Stimulated activated CD4-positive, alpha-beta T cell treated with anti-CD3 and anti-CD28 coated beads, Interleukin-1b, Interleukin-23, amount 100 ng/mL, for 24 hours (primary cell): ENCODE measurements at places on chromosomes 6 and 20.

- DNase-seq = no peak
These were observed 246.3 kb upstream of the PREP start for GRCh38 chr6:105649192-105649591.

DNA sequence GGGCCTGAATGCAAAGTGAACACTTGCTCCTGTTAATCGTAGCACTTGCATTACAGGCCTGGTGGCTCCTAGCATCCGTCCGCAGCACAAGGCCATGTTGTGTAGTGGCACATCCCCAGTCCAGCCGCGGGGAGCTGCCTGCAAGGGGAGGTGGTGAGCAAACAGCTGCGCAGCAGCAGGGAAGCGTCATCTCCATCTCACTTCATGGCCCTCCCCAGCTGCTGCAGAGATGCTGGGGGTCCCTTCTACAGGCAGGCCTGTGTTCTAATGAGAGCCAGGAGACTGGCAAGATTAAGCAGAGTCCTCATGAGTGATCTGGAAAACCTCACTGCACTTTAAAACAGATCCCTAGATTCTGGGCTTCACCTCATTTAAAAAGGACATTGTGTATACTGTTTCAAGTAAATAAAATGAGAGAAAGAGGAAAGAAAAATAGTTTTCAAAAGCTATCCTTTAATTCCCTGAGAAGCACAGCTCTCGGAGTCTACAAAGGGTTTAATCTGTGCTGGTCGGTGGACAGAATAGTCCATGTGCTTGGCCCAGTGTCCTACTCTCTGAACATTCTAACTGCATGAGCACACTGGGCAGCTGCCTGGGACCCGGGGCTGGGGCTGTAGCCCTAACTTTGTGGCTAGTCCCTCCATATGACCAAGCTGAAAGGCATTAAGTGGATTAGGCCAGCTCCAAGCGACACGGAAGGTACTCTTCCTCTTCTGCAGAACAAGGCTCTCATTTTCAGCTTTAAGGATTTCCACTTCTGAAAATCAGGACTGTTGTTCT, 125.8 kb downstream of the LY86 start:
- no peak for DNase-seq

GRCh38 chr6:2658788-2659187, 91.9 kb downstream of the MYLK4 start:
- DNase-seq = no peak

DNA sequence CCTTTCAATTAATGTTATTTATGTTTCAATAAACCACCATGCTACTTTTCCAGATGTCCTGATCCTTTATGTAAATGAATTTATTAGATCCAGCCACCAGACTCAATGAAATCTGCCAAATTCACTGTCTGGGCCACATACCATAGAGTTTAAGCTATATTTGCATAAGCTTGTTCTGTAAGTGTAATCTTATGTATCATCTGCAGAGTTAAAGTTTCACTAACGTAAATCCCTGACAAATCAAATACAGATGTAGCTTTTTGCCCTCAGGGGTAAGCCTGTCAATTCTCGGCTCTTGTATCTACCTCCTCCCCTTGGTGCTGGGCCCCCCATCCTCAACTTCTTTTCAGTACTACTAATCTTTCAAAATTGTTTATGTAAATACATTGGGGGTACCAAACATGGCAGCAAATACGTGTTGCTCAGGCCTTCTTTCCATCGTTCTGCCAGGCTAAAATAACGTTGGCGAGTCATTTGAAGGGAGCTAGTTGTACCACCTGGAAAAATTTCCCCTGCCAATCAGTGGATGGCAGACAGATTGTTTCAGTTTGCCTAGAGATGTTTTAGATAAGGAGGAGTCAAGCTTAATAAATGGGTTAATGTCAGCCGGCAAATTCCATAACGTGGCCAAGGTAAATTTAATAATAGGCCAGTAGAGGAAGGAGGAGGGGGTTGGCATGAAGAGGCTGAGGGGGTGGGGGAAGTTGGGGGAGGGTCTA, 79.6 kb downstream of the RPS12 start:
- DNase-seq = no peak

GRCh38 chr6:89347825-89348224, 4.7 kb downstream of the UBE2J1 start:
- DNase-seq = no peak

DNA sequence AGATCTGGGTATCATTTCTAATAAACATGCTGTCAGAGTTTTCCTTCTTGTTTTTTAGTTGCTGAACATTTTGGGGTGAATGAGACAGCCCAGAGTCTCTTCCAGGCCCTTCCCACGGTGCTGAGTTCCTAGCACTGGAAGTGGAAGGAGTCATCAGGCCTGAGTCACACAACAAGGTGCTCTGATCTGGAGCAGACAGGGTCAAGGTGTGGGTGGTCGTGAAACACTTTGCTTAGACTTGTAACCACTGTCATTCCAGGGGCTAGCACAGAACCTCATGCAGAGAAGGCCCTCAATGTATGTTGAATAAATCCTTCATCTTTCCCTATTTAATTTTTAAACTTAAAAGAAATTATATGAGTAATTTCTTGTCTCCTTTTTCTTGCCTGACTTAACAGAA, 60.6 kb downstream of the TXLNB start:
- DNase-seq = no peak

GRCh38 chr6:118122801-118123200, 215.7 kb downstream of the SLC35F1 start:
- no peak for DNase-seq

DNA sequence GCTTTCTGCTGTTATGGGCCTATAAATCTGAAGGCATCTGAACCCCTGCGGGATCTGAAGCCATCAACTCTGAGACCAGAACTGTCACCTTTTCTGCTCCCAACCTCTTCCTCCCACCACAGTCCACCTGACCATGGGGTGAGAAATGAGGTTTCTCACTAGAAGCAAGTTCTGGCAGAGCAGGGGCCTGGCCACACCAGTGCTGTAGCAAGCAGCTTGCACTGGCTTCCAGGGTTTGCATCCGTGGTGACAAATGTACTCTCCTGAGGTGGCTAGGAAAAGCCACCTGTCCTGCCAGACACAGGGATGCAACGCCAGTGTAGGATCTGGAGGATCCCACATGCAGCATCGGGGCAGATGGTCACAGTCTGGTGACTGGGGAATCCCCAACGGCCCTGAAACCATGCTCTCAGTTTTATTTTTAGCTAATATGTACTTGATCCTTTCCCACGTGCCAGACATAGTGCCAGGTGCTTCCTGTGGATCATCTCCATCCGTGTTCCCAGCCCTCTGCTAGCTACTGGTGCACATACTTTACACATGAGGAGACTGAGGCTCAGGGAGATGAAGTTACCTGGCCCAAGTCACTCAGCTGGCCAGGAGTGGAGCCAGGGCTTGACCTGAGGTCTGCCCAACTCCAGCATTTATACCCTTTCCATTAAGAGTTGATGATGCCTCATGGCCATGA, 122.1 kb upstream of the SPACA1 start:
- no peak for DNase-seq

GRCh38 chr6:161772176-161772575, 498.3 kb upstream of the AGPAT4 start:
- DNase-seq = no peak

DNA sequence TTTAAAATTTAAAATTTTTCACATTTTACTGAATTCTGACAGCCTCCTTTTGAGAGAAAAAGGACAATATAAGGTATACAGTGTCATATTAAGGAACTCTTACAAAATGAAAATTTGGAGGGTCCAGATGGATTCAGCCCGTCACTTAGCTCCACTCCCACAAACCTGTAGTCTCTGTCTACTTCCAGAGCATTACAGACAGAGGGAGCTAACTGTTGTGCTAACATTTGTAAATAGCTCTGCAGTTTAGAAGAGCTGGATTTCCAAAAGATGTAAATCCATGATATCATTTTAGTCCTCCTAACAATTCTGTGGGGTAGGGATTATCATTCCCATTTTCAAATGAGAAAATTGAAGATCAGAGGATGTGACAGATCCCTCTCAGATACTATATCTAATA, 16.1 kb upstream of the SERINC3 start:
- DNase-seq = no peak

GRCh38 chr6:118212451-118213173, 305.5 kb downstream of the SLC35F1 start:
- DNase-seq = no peak

DNA sequence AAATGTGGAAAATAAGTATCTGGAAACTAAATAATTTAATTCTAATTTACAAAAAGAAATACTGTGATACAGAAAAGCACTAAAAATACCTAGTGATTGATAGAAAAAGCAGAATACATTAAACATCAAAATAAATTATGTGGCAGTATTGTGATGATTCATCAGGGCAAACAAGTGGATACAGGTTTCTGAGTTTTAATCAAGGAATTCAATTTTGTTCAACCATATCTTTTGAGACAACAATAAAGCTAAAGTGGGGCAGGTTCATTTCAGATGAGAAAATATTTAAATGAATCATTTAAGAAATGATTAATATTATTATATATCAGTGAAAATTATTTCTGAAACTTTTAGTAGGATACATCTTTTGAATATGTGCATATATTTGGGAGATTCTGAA, 49.8 kb downstream of the GRIK2 start:
- DNase-seq = no peak

DNA sequence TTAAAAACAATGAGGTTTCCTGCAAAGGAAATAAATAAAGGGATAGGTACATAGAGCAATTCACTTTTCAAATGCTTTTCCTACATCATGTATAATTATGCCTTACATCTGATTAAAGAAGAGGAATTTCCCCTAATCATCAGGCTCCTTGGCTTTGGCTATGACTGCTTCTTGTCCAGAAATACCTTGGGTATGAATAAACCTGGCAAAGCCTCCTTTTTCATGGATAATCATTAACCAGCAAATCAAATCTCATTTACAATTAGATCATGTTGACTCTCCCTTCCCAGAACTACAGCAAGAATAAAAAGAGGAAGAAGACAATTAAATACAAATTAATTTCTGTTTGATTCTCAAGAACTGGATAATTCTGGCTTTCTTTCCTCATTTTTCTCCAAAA, 58.0 kb upstream of the CD2AP start:
- no peak for DNase-seq
